ENCODE measurements at places on chromosomes 2 and 18. TPM values are rescaled to one million over a fixed set of nuclear protein-coding genes. Genes with fewer than 3 reads are reported as not detected.

DNA sequence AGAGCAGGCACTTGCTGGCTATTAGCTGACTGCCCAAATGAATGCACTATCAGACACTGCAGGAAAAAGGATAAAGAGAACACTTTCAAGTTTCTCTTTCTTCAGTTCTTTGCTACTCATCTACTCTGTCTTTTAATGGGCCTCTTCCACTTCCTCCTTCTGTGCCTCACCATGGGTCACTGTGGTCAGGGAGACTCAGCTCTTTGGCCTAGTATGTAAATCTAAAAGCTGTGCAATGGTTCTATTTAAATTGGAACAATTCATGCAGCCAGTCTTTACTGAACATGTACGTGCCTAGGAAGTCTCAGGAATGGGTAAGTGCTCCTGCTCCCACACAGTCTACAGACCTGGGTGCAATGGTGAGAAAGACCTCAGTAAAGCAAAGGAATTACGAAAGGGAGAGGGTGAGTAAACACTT lies 79.1 kb upstream of the DNMT3A start:
- H3K4me3 ChIP-seq: no peak overlapping the region
- no peaks in the 10 kb centered on the region for H3K27me3 ChIP-seq
- H3K27ac ChIP-seq: no peak overlapping the region
- H3K36me3 ChIP-seq: no peaks in the 10 kb centered on the region

GRCh38 chr2:204010628-204011560 lies 74.3 kb downstream of the ICOS start:
- no peak for DNase-seq
- H3K36me3 ChIP-seq: no peaks in the 10 kb centered on the region
- no peak overlapping the region for H3K27ac ChIP-seq

GRCh38 chr18:31683106-31683505 lies 1.3 kb downstream of the B4GALT6 start:
- no peaks in the 10 kb centered on the region for H3K27me3 ChIP-seq
- peaks cover 15% of the 10 kb centered on the region for H3K4me1 ChIP-seq
- H3K36me3 ChIP-seq: no peaks in the 10 kb centered on the region
- no peak overlapping the region for H3K4me3 ChIP-seq
- no peak overlapping the region for H3K27ac ChIP-seq
- DNase-seq: no peak

DNA sequence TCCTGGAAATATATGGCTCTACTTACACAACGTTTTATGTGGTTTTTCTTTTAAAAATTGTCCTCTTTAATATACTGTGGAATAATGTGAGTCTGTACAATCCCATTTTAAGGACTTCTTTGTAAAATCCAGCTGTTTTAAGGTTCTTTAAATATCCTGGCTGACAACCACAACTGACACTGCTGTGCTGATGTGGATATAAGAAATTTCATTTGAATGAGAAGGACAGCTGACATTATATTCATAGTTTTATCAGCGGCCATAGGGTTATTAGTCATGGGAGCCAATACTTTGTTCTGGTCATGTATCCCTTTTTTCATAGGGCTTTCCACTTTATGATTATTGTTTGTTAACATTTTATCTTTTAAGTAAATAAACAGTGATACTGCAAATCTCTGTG lies 169.5 kb downstream of the CAMKMT start:
- DNase-seq: no peak
- no peak overlapping the region for H3K4me3 ChIP-seq

Gene WNT6
- total RNA-seq: 2.6 TPM

Measured in sigmoid colon (tissue), 7 donors.